H7 (cell line): ENCODE measurements at places on chromosomes 13 and 19. TPM values are rescaled to one million over a fixed set of nuclear protein-coding genes. Genes with fewer than 3 reads are reported as not detected.

- peak; percentile 39 for DNase-seq
These were observed 17.1 kb downstream of the MIER2 start for GRCh38 chr19:327291-328024.

DNA sequence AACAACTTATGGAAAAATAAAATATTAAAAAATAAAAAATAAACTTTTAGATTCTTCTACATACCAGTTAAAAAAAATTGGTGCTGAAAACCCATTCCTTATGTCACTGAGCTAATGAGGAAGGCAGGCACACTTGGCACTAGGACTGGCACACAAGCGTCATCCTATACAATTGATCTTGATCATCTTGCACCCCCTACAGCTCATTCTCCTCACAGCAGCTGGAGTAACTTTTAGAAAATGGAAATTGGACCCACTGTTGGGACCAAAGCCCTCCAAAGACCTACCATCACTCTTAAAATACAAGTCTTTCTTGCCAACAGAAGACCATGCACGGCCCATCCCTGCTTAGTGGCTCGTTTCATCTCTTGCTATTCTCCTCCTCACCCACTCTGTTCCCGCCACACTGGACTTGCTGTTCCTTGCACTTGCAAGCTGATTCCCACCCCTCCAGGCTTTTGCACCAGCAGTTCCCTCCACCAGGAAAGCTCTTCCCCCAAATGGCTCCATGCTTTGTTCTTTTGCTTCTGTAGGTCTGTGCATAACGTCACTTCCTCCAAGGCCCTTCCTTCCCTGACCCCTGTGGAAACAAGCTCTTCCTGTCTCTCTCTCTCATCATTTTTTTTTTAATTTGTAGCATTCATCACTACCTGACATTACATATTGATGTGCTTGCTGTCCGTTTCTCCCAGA is 11.6 kb downstream of the CTU1 start:
- DNase-seq: peak; percentile 67

GRCh38 chr19:3006075-3006767 is 22.9 kb downstream of the TLE2 start:
- peak; percentile 98 for DNase-seq

DNA sequence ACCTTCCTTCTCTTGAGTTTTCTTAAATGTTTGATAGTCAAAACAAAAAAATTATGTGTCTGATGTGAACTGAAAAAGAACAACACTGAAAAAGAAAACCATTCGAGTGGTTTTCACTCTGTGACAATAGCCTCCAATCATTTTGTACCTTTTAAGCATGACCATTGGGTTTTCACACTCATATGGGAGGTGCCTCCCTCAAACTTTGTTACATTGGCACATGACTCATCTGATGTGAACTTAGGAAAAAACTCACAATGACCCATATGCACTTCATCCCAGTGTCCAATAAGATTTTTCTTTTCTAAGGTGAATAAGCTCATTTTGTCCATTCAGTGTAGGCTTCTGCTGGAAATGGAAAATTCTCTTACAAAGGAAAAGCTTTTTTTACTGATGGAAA is 66.6 kb upstream of the XPO4 start:
- no peak for DNase-seq

GRCh38 chr19:46503848-46504453 is 8.3 kb upstream of the PNMA8B start:
- DNase-seq: peak; percentile 29

DNA sequence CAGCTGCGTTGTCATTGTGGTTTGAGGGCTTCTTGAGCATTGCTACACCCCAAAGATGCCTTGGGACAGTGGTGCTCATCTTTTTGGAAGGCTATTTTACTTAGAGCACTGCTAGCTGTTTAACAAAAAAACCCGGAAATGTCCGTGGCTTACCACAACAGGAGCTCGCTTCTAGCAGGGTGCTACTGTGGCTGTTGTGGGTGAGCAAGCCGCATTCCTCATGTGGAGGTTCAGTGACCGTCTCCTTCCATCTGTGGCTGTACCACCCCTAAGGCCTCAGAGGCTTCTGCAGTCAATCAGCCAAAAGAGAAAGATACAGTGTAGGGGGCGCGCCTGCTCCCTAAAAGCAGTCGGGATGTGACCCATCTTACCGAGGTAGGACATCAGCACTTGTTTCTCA is 1004.2 kb downstream of the UQCRFS1 start:
- no peak for DNase-seq

DNA sequence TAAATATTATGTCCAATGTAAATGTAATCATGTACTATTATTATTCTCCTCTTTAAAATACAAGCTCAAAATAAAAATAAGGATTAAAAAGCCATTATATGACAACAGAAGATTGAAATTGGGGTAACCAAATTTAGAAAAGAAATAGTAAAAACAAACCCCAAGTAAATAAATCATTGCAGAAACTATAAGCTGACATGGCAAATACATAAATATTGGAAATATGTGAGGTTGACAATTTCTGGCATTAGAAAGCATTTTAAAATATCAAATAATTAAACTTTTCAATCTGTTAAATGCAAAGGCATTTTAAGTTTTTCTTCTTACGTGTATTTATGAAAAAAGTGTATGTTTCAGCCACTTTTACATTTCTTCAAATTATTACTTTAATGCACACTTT is 394.7 kb upstream of the DACH1 start:
- no peak for DNase-seq

Gene SYT5
- 0.26 and 0.31 TPM in 2 replicates for total RNA-seq

- DNase-seq: no peak
These were observed 2.4 kb downstream of the THAP8 start for GRCh38 chr19:36051637-36052036.

DNA sequence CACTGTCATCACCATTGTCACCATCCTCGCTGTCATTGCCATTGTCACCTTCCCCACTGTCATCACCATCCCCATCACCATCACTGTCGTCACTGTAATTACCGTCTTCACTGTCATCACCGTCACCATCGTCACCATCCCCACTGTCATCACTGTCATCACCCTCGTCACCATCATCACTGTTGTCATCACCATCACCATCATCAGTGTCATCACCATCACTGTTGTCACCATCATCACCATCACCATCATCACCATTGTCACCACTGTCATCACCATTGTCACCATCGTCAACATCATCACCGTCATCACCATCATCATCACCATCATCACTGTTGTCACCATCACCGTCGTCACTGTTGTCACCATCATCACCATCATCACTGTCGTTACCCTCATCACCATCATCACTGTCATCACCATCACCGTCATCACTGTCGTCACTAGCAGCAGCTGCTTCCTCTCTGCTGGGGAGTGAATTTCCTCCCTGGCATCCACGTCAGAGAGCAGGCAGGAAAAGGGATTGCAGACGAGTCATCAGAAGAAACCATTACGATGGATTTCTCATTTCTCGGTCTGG is 27.3 kb downstream of the TMEM255B start:
- no peak for DNase-seq

- no peak for DNase-seq
These were observed 368.9 kb downstream of the COG6 start for GRCh38 chr13:40024204-40024966.

GRCh38 chr19:55619286-55619685 is 5.1 kb downstream of the ZNF784 start:
- DNase-seq: no peak

GRCh38 chr19:35040826-35041547 is 534 bp upstream of the HPN start:
- DNase-seq: peak; percentile 93

Gene TOMM40
- 160 and 204 TPM in 2 replicates for total RNA-seq

Gene PSG7
- total RNA-seq: not detected in 2 replicates

Gene CEACAM19
- total RNA-seq: 0.17 and 1.1 TPM in 2 replicates

DNA sequence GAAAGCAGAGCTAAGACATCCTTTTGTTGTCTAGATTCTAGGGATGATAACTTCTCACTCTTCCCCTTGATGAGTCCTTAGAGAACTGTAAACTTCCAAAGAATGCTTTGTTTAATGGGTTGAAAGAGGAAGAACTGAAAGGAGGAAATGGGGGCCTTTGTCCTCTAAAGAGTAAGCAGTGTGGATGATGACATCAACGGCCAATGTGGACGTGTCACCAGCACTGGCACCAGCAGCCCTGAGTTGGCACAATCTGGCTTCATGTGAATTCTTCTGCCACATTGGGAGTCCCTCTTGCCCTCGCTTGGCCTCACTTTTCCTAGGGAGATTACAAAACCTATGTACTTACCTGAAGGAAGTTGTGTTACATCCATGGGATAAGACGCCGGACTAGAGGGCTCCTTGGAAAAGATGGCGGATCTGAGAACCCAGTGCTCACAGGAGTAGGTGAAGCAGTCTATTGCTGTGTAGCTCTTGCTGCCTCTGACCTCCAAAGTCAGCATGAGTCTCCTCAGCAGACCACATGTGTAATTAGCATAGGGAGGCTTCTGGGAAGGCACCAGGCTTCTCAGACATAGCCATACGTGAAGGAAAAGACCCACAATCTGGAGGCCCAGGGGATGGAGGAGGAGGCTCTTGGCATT is 62.8 kb downstream of the RGCC start:
- DNase-seq: no peak

Gene APOE
- 826 and 994 TPM in 2 replicates for total RNA-seq

GRCh38 chr13:33205804-33206221 is 79.7 kb downstream of the STARD13 start:
- peak; percentile 19 for DNase-seq

Gene REEP6
- total RNA-seq: 3.1 and 4.5 TPM in 2 replicates

GRCh38 chr13:91426913-91427312 is 28.5 kb downstream of the GPC5 start:
- no peak for DNase-seq

DNA sequence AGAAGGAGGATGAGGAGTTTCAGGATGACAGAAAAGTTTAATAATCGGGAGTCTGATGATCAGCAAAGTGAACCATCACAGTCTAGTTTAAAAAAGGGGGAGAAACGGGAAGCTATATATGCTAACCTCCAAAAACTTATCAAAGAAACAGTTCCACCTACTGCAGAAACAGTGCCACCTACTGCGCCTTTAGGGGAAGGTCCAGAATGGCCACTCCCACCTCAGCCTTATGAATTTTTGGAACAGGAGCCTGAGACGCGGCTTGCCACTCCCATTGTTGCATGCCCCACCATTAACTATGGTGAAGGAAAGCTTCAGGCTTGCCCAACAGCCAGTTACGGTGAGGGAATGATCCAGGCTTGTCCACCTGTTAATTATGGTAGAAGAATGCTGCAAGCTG is 929.0 kb downstream of the SLITRK6 start:
- no peak for DNase-seq

GRCh38 chr19:39166571-39167391 is 30.0 kb upstream of the NCCRP1 start:
- DNase-seq: peak; percentile 79

- DNase-seq: peak; percentile 30
These were observed 31.5 kb downstream of the KLF5 start for GRCh38 chr13:73090116-73090822.

Gene PABPC3
- 0.03 and 0.04 TPM in 2 replicates for total RNA-seq

- DNase-seq: no peak
These were observed 29.6 kb upstream of the CEACAM21 start for GRCh38 chr19:41546386-41546789.

Gene FUZ
- total RNA-seq: 48.5 and 49.5 TPM in 2 replicates

DNA sequence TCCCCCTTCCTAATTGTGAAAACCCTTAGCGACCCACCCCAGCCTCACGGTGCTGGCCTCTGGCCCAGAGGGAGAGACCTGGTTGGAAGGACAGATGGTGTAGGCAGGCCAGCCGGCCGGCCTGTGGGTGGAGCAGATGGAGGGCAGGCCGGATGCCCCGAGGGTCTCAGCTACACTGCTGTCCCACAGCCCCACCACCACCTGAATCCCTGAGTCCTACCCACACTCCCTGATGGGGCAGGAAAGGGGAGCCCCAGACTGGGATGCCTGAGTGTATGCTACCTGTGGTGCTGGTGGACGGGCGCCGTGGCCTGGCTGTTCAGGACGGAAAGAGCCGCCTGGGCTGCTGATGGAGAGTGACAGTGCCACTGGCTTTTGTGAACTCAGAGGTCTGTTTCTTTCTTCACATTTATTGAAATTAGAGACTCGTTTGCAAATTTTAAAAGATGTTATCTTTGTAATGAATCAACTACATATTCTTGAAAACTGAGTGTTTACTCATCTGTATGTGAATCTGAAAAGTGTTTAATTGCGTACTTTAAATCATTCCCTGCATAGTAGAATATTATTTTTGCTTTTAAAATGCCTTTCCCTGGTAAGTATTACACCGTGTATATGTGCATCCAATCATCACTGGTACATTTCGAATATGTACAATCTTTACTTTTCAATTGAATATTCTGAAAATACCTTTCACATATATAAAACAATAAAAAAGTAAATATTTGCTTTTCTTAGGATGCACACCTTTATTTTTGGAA is 35.7 kb downstream of the TFDP1 start:
- DNase-seq: no peak

DNA sequence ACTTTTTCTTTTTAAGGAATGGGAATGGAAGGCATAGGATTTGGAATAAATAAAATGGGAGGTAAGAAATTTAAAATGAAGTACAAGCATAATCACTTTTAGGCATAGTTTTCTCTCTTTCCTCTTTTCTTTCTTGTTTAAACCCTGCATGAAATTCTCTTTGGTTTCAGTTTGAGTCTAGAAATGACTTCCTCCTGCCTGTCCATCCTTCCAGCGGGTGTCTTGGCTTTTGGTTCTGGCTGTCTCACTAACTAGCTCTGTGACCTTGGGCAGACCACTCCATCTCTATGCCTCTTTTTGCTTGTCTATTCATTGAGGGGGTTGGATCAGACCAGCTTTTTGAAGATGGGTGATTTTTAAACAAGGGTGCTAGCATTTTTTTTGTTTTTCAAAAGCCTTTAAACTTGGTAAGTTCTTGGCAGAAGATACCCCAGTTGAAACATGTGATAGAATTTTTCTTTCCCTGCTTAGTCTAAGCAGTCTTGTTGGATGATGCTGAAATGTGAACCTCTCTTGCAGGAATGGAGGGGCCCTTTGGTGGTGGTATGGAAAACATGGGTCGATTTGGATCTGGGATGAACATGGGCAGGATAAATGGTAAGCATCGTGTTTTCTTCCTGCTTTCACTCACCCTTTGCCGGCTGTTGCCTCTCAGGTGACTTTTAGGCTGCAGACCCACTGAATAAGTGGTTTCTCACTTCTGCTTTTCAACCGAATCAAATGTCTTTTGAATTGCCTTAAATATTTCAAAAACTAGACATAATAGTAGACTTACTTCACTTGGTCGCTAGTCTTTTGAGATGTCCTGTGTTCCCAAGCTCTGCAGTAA is 28.6 kb downstream of the PRAM1 start:
- no peak for DNase-seq

DNA sequence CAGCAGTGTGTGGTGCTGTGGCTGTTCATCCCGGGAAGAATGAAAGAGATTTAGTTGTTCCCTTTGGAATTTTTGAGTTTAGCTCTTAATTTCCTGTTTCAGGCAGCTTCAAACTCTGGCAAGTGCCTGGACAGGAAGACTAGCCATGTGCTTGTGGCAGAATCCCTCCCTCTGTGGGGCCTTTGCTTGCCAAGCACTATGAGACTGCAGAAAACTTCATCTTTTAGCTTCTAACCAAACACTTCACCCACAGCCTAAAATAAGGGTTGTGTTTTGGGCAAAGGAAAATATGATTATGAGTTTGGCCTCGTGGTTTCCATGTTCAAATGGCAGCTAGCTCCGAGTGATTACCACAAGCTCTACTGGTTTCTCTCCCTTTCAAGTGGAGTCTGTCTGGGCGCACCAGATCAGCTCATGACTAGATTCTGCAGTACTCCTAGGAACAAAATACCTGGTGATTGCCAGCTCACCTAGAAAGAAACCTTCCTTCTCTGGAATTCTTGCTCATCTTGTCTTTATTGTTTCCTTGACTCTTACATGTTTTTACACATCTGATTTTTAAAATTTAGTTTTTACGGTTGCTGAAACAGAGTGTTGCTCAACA is 707.5 kb downstream of the SLITRK6 start:
- DNase-seq: no peak

Gene ZNF829
- total RNA-seq: not detected in 2 replicates
